Neural crest cell (in vitro differentiated cells): ENCODE measurements at places on chromosomes 2 and 18. TPM values are rescaled to one million over a fixed set of nuclear protein-coding genes. Genes with fewer than 3 reads are reported as not detected.

GRCh38 chr18:72091369-72091768, 452.8 kb downstream of the CBLN2 start:
- DNase-seq: no peak

GRCh38 chr2:98454073-98454472, 9.4 kb downstream of the INPP4A start:
- no peak for DNase-seq

GRCh38 chr2:174844295-174844708, 80.0 kb upstream of the CHRNA1 start:
- no peak for DNase-seq

DNA sequence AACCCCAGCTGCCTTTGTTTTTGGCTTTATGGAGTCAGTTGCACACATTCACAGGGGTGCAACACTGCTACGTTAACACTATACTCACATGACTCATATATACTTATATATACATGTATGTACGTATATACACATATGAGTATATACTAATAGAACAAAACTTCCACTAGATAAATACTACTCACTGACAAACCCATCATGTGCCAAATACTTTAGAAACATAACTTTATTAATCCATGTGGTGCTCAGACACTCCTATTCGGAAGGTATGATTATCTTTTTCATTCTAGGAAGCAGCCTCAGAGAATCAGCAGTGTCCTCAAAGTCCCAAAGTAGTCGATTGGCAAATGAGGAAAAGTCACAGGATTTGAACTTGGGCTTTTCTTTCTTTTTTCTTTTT, 7.9 kb downstream of the PMAIP1 start:
- no peak for DNase-seq

GRCh38 chr2:3261511-3261910, 116.1 kb downstream of the EIPR1 start:
- no peak for DNase-seq

DNA sequence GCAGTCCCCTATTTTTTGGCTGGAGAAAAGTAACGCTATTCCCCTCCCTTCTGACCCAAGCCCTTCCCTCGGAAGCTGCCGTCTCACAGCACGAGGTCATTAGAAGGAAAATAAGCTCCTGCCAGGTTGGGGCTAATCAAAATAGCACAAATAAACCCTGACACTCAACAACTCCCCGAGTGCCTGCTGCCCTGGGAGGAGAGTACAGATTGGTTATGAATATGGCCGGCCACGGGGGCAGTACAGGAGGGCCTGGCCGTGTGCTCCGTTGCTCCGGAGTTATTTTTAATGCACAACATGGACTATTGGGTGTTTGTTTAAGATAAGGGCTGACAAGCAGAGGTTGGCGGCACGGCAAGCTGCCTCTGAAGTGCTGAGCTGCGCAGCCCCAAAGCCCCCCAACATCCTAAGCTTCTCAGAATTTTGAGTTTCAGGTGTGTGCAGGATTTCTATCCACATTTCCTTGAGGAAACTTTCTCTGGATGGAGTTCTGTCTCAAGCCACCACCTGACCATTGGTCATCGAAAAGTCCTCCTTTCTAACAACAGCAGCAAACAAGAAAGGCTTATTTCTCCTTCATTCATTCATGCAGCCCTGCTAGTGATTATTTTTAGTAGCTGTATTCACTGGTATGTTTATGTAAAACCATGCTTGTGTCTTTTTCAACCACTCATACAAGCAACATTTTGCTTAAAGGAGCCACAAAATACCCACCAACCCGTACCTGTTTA, 58.7 kb downstream of the PAX3 start:
- no peak for DNase-seq

DNA sequence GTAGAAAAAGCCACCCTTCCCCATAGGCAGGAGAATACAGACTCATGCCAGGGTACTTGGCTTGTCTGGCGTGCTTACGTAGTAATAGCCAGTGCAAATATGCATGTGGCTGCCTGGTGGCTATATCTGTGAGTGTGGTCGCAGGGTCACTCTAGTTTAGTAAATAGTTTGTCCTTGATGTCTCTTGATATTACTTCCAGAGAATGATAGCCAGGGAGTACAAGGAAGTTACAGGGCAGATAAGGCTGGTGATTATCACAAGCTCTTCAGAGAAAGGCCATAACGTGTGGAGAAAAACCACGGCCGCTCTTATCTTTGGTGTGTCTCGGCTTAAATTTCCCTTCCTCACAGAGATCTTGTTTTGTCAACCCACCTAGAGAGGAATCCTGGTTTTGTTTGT, 54.3 kb upstream of the SLC39A10 start:
- no peak for DNase-seq

GRCh38 chr2:204370172-204370718, 175.0 kb upstream of the PARD3B start:
- DNase-seq: no peak

DNA sequence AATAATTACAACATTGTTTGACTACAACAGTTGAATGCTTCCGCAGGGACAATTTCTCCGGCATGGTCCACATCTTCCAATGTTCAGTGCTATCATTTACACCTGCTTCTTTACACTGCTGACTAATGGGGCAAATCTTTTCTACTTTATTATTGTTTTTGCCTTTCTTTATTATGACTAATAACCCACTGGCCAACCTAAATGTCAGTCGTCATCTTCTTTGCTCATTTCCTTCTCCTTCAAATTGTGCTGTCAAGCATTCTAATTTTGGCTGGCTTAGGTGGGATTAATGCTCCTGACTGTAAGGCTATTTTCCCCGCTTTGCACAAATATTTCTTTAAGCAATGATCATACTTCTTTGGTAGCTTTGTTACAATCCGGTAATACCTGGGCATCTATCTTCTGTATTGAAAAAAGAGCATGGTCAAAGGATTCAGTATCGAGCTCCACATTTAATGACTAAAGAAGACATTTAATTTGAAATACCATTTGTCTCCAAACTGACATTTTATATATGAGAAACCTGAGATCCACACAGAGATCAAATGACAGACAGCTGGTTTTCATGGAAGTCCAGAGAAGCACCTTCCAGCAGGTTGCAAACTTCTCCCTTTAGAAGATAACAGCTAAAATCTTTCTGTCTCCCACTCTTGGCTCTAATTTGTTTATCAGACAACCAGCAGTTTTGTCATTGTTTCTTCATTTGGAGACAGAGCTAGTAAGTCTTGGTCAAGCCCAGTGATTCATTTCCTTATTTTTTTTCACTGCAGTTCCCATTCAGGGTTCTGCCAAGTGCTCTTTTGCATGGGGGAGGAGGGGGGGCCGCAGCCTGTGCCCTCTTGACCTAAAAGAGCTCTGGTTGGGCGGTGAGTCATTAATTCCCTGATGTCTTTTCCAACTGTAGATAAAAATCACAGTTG, 132.9 kb downstream of the SOCS6 start:
- DNase-seq: no peak

DNA sequence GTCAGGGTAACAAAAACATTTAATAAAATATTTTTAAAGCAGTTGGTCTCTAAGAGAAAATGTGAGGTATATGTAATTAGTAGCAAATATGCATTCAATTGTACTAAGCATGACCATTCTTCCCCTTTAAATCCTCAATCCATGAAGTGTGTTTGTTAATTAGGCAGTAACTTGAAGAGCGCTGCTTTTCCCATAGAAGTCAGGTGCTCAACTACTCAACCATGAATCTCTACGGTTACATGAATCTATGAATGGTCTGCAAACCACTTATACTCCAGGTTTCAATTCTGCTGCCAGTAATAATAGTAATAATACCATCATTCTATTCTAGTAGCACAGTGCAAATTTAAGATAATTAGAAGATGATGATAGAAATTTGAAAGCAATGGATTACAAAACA, 55.8 kb downstream of the SLC8A1 start:
- no peak for DNase-seq

GRCh38 chr2:147560810-147561535, 283.9 kb upstream of the ACVR2A start:
- DNase-seq: no peak

GRCh38 chr2:169822036-169822435, 2.7 kb downstream of the METTL5 start:
- DNase-seq: no peak

DNA sequence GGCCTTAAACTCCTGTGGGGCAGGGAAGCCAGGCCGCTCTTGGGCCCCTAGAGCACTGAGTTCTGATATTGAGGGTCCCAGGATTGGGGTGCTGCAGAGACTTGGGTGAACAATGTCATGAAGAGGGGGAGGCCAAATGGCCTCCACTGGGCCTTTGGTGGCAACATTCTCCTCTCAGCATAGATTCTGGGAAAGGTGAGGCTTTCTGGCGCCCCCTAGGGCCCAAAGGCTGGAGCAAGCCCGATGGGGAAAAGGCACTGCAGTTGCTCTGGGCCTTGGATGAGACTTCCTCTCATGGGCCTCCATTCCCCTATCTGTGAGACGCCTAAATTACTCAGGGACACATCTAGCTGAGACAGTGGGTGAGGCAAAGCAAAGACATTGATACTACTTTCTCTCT, 84.8 kb downstream of the ACAA2 start:
- peak; percentile 59 for DNase-seq

DNA sequence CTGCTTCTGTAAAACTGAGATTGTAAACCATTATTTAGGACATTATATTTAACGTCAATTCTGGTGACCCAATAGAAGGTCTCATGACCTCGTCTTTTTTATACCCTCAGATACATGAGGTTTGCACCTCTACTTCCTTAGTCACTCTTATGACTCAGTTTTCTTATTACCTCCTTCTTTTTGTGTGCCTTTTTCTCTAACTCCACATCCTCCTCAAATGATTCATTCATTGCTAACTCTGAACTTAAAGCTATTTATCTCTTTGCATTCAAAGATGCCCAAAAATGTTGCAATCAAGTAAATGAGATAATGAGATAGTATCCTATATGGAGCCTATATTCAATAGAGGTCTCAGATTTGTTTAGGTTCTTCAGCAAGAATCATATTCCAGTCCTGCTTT, 121.0 kb upstream of the KYNU start:
- no peak for DNase-seq

DNA sequence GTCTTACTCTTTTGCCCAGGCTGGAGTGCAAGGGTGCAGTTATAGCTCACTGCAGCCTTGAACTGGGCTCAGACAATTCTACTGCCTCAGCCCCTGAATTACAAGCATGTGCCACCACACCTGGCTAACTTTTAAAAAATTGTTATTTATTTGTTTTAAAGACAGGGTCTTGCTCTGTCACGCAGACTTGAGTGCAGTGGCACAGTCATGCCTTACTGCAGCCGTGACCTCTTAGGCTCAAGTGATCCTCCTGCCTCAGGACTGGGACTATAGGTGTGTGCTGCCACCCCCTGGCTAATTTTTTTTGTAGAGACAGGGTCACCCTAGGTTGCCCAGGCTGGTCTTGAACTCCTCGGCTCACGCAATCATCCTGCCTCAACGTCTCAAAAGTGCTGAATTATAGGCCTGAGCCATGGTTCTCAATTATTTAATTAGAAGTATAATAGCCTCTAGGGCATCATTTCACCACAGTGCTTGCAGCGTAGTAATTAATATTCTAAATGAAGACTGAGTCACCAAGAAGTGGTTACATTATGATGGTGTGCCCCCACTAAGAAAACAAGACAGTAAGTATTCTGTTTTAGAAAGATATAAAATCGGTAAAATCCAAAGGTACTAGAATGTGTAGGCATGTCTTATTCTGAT, 69.6 kb downstream of the EML4 start:
- DNase-seq: no peak

DNA sequence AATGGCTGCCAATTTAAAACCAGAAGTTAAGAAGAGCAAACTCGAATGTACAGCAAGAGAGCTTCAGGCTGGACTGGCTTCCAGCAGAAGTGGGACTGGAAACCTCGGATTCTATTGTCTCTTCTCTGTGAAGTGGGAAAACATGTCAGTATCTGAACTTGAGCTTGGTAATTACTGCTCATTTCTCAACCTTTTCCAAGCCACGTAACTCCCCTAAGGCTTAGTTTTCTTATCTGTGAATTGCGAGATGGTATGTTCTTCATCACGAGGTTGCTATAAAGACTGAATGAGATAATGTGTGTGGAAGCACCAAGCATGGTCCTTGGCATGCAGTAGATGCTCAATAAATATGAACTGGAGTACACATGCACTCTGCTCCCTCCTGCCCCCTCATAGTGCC, 259.4 kb upstream of the SPRED2 start:
- DNase-seq: no peak

GRCh38 chr18:47250391-47251046, 941 bp downstream of the SKOR2 start:
- no peak for DNase-seq

DNA sequence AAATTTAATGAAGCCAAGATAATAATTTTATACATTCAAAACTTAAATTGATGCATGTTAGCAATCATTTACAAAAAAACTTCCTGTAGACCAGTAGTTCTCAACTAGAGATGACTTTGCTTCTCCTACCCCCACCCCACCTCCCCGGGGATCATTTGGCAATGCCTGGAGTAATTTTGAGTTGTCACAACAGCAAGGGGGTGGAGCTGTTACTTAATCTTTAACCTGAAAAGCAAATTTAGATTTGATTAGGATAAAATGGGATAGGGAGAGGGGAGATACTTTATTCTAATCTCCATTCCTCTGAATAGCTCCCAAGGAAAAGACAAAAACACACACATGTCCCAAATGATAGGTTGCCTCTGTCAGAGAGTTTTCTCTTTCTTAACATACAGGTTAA, 4.2 kb downstream of the SLC40A1 start:
- no peak for DNase-seq

DNA sequence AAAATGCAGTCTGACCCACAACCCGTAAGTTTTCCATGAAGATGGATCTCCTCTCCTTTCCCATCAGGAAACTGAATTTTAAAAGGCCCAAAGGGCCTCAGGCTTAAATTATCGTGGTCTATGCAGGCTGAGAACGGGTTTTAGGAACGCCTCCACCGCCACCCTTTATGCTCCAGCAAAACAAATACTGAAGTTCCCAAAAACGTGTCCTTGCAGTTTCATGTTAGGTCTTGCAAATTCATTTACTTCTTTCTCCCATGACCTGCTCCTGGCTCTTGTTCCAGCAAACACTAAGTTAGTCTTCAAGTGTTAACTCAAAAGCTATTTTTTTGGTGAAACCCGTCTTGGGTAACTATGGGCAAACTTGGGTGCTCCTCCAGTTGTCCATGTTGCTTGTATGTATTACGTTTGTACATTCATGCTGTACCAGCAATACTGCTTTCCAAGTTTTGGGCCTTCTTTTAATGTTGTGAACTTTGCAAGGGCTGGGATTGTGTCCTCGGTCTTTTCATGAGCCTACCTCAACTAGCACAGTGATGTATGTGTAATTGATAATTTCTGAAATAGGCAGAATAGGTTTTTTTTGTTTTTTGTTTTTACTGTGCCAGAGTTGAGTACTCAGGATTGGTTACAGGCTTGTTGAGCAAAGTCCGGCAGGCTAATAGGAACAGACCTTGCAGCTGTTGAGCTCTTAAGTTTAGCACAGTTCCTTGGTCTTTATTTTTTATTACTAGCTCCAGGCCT, 1.8 kb upstream of the RNF149 start:
- no peak for DNase-seq

GRCh38 chr2:189709501-189710221, 35.2 kb downstream of the ANKAR start:
- DNase-seq: no peak

Gene CCL20
- total RNA-seq: not detected in 2 replicates

Gene C1GALT1C1L
- total RNA-seq: not detected in 2 replicates

Gene TGFA
- 1.1 and 1.4 TPM in 2 replicates for total RNA-seq

Gene TMEM247
- not detected in 2 replicates for total RNA-seq

Gene UGT1A8
- not detected in 2 replicates for total RNA-seq

Gene NAT8
- total RNA-seq: not detected in 2 replicates

Gene REG3G
- total RNA-seq: not detected in 2 replicates

Gene ITM2C
- 106 TPM in 2 replicates for total RNA-seq

Gene CNDP2
- total RNA-seq: 194 and 204 TPM in 2 replicates

Gene CTAGE1
- not detected in 2 replicates for total RNA-seq

Gene PXDN
- 217 and 218 TPM in 2 replicates for total RNA-seq

Gene ANKRD30BL
- total RNA-seq: not detected in 2 replicates

Gene TRMT61B
- total RNA-seq: 21.8 and 22.6 TPM in 2 replicates

Gene ASAP2
- total RNA-seq: 48.6 and 51.8 TPM in 2 replicates
